ENCODE measurements at places on chromosomes 3 and 15. TPM values are rescaled to one million over a fixed set of nuclear protein-coding genes. Genes with fewer than 3 reads are reported as not detected.
A peak's percentile ranks its signal among the peaks of the same experiment; 100 is the strongest.

DNA sequence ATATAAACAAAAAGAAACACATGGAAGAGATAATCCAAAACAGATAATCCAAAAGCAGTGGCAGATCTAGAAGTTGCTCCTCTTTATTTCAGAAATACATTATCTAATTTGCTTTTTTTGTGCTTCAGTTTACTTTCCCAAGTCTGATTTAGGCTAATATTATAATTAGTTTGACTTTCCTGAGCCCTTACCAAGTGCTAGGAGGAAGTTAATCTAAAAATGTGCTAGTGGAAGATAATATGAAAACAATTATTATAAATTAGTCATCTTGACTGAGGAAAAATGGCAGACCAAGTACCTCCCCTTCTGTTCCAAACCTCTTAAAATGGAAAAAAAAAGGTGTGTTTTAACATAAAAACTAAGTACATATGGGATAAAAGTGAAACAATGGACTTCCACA, 17.5 kb downstream of the SLC9A9 start:
- no peak for DNase-seq

DNA sequence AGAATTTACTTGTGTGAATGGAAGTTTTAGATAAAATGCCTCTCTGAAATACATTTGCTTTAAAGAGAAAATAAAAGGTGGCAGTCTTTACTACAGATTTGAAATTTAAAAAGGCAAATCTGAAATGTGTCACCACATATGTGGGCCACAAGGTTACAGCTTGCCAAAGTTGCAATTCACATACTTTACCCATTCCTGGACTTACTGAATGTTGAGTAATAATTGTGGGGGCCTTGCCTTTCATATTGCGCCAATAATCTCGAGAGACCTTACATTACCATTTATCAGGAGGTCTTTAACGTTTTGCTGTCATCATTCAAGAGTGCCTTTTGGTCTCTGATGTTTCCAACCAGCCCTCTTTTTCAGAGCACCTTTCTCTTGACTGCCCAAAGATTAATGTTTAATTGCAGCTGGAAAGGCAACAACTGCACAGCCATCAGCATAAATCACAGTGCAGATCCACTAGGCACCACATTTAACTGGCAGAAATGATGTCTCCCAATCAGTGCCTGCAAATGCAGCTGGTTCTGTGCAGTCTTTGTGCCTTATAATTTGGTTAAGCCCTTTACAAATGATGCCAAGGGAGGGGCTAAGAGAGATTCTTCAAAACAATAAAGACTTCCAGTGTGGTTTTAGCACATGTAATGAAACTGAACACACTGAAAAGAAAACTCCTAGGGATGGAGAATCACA, 206.8 kb downstream of the MAGI1 start:
- no peak for DNase-seq

- DNase-seq, result no peak
Measured at GRCh38 chr3:177149106-177149505, 48.2 kb downstream of the TBL1XR1 start.

- peak; percentile 16 for DNase-seq
Measured at GRCh38 chr3:134029734-134030378, at the start of gene SLCO2A1. SLCO2A1 (minus strand) TSS chr3:134029925; CDS start chr3:134029802, 123 bp downstream.

- no peak for DNase-seq
Measured at GRCh38 chr15:72369964-72370363, 5.8 kb downstream of the HEXA start.

DNA sequence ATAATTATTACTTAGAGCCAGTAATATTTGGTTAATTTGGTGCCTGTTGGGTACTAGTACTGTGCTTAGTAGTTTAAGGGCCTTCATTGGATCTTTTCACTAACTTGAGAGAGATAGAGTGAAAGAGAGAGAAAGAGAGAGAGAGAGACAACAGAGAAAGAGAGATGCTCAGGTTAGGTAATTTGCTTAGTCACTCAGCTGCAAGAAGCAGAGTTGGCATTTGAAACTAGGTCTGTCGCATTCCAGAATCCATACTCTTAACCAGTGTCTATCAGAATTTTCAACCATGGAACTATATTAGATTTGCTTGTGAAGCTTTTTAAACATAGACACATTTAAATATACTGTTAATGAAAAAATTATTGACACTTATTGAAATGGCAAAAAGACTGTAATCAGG, 31.1 kb upstream of the NUDT16 start:
- no peak for DNase-seq

TMEM87A gene
- total RNA-seq, result 86.9 TPM

ECE2 gene
- total RNA-seq, result not detected

Measured in lower leg skin (tissue), 4 donors.